KG1 (cell line): ENCODE measurements at places on chromosomes 3 and 15.

- no peak for DNase-seq
These were observed 150.9 kb upstream of the MCTP2 start for GRCh38 chr15:94080416-94080815.

DNA sequence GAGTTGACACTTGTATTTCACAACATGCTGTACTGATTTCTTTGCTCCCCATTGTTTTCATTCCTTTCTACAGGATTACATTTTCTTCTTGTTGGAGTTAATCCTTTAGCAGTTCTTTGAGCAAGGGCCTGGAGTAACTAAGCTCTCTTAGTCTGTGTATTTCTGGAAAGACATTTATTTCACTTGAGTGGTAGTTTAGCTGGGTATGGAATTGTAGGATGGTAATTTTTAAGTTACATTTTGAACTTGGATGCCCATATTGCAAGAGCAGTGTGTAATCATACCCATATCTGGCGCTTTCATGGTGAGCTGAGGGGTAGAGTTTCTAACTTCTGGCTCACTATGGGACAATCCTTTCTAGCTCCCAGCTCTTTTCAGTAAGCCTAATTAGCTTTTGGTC lies 74.6 kb downstream of the SLC6A11 start:
- DNase-seq: no peak

GRCh38 chr3:149411583-149411982 lies 34.1 kb upstream of the TM4SF1 start:
- no peak for DNase-seq

GRCh38 chr3:17910922-17911321 lies 168.5 kb upstream of the TBC1D5 start:
- no peak for DNase-seq

DNA sequence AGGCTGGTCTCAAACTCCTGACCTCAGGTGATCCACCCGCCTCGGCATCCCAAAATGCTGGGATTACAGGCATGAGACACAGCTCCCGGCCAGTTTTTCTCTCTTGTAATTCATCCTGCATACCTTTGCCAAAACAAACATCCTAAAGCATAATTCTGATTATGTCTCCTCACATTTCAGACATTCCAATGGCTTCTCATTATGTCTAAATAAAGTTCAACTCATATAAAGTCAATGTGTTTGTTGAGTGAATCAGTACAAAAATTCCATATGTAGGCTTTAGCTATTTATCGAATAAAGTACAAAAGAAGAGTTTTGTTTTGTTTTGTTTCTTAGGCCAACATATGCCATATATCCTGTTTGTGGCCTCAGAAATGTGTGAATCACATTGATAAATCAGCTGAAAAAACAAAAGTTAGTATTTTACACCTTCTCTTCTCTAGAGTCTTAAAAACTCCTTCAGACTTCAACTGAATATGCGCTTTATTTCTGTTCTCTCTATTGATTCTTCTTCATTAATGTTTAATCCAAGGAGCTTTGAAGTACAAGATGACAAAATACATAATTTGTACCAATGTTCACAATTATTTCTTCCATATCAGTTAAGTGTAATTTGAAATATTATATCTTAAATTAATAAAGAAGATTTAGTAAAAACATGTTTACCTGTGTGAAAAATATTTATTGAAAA lies 165.8 kb downstream of the MECOM start:
- no peak for DNase-seq

GRCh38 chr3:186432189-186432588 lies 70.2 kb upstream of the DGKG start:
- no peak for DNase-seq
